CD4-positive, alpha-beta T cell (primary cell): ENCODE measurements at places on chromosomes 1 and 21. TPM values are rescaled to one million over a fixed set of nuclear protein-coding genes. Genes with fewer than 3 reads are reported as not detected.

Gene REG4
- total RNA-seq = not detected

GRCh38 chr1:40701684-40702083 is 10.2 kb downstream of the NFYC start:
- no peak overlapping the region for H3K27ac ChIP-seq
- H3K36me3 ChIP-seq = no peaks in the 10 kb centered on the region
- H3K4me1 ChIP-seq = peaks cover 32% of the 10 kb centered on the region
- no peaks in the 10 kb centered on the region for H3K27me3 ChIP-seq
- no peak for DNase-seq

- H3K4me3 ChIP-seq = no peak overlapping the region
- H3K36me3 ChIP-seq = no peaks in the 10 kb centered on the region
- no peak for DNase-seq
- H3K27ac ChIP-seq = no peak overlapping the region
- peaks cover 10% of the 10 kb centered on the region for H3K4me1 ChIP-seq
- H3K27me3 ChIP-seq = no peaks in the 10 kb centered on the region
Observed at GRCh38 chr1:36479505-36480051, 3.1 kb downstream of the CSF3R start.

DNA sequence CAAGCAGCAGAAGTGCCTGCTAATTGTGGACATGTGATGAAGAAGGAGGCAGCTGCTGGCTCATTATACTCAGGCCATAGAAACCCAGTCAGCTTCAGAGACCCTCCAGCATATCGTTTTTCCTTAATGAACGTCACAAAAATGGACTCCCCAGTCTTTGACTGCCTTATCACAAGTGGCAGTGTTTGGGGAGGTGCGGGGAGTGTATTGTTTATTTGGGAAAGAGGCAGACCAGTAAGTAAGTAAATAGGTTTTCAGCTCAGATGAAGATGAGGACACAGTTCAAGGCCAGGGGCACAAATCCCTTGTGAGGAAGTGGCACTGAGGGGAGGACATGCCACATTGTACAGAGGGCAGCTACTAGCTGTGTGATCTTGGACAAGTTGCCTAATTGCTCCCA is 43.5 kb upstream of the NRDC start:
- peaks cover 4% of the 10 kb centered on the region for H3K27me3 ChIP-seq
- DNase-seq = no peak
- H3K4me1 ChIP-seq = no peaks in the 10 kb centered on the region
- no peak overlapping the region for H3K4me3 ChIP-seq

GRCh38 chr1:192488058-192488457 is 87.5 kb upstream of the RGS1 start:
- H3K4me1 ChIP-seq = no peaks in the 10 kb centered on the region
- H3K27me3 ChIP-seq = no peaks in the 10 kb centered on the region

GRCh38 chr1:66778969-66779368 is 22.1 kb downstream of the INSL5 start:
- H3K4me3 ChIP-seq = no peak overlapping the region
- no peaks in the 10 kb centered on the region for H3K4me1 ChIP-seq
- H3K36me3 ChIP-seq = no peaks in the 10 kb centered on the region

DNA sequence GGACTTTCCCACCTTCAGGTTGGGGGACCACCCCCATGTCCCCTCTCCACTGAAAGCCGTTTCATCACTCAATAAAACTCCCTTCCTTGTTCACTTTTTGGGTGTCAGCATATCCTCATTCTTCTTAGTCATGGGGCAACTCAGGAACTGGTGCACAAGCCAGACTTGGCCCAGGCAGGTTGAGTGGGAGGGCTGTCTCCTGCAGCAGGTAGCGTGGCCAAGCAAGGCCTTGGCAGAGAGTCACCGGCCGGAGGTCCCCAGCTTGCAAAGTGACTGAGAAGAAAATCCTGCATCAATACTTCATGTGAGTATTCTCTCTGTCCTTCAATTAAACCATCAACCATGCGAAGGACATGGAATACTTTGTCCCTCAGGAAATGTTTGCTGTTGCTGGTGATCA is 148.9 kb downstream of the RHOU start:
- H3K27ac ChIP-seq = no peak overlapping the region
- H3K4me3 ChIP-seq = no peak overlapping the region
- no peak for DNase-seq
- no peaks in the 10 kb centered on the region for H3K4me1 ChIP-seq
- no peaks in the 10 kb centered on the region for H3K27me3 ChIP-seq
